Activated CD4-positive, alpha-beta T cell treated with anti-CD3 and anti-CD28 coated beads, Interleukin-2, amount 50 U/mL, for 24 hours (primary cell): ENCODE measurements at places on chromosomes 12 and 14.

DNA sequence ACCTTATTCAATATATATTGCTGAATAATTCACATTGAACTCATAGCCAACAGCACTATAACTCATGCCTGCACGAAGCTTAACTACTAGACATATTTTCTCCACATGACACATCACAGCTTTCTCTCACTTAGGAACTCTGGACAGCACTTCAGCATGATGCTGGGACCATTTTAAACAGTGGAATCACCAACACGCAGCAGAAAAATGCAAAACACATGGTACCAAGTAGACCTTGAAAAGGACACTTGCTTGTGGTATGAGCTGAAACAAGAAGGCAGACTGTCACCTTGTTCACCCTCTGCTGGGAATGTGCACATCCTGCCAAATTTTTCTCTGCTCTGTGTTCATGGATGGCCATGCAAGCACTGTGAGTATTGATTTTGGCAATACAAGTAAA lies 34.8 kb upstream of the CD9 start:
- DNase-seq = no peak

- no peak for DNase-seq
Observed at GRCh38 chr12:56162468-56163290, 4.5 kb downstream of the MYL6 start.

DNA sequence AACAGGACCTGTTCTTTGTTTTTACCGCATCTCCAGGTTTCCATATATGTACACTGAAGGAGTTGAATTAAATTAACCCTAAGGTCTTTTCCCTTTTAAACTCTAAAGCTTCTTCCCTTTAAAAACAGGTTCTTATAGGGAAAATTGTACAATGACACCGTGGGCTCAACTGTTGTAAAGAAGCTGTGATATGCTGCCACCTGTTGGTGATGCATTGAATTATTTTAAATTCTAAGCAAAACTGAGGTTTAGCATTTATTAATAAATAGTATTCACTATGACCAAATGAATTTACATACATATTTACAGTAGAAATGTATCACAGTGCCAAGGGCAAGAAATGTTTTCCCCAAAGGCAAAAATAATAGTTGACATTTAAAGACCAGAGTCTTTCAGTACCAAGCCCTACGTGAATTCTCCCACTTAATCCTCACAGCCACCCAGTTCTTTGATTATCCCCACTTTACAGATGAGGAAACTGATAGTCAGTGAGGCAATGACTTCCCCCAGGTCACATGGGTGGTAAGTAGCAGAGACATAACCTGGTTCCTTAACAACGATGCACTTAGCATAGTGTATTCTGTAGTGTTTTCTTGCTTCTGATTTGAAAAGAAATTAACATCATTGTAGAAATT lies 35.7 kb upstream of the TMEM263 start:
- no peak for DNase-seq

DNA sequence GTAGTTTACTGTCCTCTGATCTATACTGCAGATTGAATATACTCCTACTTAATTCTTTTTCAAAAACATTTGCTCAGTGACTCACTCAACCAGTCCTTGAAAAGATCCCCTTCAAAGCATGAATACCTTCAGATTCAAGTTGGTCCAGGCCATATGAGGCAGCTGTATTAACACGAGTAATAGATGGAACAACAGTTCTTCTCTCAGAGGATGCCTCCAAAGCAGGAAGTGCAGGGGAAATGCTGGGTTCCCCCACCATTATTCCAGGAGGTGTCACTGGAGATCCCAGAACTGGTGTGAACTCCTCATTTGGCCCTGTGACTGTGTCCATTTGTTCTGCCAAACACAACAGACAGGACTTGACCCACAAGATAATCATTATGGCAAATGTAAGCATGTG lies 20.6 kb downstream of the ARMH4 start:
- DNase-seq = no peak

DNA sequence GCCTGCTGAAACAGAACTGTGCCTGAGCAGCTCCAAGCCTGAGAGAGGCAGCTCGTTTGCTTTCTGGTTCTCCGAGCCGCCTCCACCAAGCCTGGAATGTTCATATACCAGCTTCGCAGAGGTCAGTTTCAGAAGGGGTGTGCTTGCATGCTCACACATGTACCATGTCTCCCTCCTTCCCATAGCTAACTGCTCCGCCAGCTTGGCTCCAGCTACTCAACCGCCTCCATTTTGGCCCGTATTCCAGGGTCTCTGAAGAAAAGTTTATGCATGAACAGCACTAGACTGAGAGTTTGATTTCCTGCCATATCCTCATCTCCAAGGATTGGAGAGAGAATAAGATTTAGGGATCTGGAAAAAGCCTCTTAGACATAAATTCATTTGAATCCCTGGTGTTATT lies 103.7 kb downstream of the SMOC1 start:
- DNase-seq = no peak

GRCh38 chr12:104012331-104012730 lies 37.7 kb downstream of the GLT8D2 start:
- no peak for DNase-seq

GRCh38 chr12:50918584-50919316 lies 33.6 kb upstream of the HIGD1C start:
- no peak for DNase-seq

DNA sequence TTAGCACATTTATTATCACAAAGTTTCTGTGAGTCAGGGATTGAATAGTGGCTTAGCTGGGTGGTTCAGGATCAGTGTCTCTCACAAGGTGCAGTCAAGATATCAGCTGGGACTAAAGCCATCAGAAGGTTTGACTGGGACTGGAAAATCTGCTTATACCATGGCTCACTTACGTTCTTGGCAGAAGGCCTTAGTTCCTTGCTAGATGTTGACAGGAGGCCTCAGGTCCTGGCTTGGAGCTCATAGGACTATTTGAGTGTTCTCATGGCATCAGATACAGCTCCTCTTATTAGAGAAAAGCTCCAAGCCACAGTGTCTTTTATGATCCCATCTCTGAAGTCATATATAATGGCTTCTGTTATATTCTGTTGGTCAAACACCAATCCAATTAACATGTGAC lies 127.3 kb downstream of the SLC6A15 start:
- DNase-seq = no peak

DNA sequence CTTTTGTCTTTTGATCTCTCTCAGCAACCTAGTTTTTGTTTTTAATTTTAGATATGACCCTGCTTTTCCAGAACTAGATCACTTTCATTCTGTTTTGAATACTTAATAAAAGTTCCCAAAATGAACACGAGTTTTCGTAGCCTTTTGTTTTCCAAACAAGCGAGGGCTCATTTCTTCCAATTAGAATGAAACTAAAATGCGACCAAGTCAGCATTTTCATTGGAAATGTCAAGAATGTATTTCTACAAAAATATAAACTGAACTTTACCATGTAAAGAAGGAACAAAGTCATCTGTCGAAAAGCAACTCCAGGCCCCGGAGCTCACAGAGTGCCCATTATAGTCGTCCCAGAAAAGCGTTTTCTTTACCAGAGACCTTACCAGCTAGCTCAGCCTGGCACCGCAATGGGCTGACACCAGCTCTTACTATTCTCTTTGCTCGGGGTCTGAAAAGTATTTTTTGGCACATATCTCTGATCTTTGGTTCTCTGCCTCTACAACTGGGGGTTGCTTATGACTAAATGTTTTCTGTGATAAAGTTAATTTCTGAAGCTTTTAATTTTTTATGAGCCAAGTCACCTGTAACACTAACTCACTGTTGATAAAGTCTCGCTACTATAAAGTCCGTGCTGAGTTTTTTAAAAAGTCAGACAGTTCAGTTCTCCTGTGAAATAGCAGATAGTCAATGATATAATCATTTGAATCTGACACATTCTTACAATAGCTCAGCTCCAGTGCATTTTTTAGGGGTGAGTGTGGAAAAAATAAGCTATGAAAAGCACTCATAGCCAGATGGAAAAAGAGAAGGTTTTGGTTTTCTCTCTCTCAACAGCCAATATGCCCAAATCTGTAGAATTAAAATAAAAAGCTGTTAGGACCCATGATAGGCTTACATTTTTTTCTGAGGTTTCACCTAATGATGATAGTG lies 43.4 kb downstream of the SAMD4A start:
- DNase-seq = no peak

DNA sequence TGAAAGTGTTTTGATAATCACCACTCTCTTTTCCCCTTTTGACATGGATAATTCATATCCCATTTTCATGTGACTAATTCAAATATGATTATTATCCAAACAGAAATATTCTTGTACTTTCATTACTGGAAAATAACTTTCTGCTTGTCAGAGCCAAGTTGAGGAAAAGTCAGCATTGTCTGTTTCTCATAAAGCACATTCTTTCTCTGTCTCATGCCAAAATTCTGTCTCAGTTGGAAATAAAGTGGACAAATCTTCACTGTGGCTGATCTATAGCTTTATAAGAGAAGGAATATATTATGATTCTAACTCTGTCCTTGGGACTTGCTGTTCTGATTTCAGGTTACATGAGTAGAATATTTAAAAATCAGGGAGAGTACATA lies 22.7 kb upstream of the PRICKLE1 start:
- DNase-seq = no peak
